Stimulated activated CD4-positive, alpha-beta T cell treated with anti-CD3 and anti-CD28 coated beads, Interleukin-15, amount 100 ng/mL, for 48 hours (primary cell): ENCODE measurements at places on chromosomes 6 and 20.

DNA sequence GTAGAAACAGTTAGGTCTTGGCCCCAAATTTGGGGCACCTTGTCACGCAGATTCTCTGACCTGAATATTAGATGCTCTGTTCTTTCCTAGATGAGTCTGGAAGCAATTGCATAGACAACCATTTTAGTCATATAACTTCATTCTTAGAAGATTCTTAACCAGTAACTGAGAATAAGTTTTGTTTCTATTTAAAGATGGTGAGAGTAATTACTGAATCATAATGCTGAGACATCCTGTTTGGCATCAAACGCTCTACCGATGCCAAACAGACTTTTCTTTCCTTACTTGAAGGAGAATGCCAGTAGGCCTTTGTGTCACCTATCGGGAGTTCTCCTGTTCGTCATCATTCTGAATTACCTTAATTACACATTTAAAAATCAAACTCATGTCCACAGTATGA, 131.6 kb upstream of the ID4 start:
- no peak for DNase-seq

GRCh38 chr20:58449681-58450221, 60.7 kb downstream of the VAPB start:
- DNase-seq: no peak

GRCh38 chr6:152273638-152274037, 363.5 kb downstream of the SYNE1 start:
- no peak for DNase-seq

DNA sequence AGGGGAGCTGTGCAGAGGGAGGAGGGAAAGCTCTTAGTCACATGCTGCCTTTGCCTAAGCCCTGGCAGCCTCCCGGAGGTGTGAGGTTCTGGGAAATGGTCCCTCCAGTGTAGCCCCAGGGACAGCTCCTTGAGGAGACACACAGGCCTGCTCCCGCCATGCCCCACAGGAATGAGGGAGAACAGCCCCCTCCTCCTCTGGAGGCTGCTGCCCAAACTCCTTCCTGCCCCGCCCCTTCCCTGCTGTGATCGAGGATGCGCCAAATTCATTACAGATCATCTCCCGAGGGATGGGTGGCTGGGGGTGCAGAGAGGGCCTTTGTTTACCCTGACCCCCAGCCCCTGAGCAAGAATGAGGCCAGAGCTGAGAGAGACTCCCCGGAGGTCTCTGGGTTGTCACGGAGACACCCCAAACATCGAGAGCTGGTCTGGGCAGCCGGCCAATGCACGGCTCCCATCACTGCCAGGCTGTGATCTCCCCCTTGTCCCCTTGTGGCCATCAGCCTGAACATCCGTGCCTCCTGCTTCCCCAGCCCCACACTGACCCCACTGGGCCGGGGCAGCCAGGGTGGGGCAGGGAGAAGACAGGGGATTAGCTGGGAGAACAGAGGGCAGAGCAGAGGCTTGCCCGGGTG, 8.4 kb downstream of the CYP21A2 start:
- no peak for DNase-seq

DNA sequence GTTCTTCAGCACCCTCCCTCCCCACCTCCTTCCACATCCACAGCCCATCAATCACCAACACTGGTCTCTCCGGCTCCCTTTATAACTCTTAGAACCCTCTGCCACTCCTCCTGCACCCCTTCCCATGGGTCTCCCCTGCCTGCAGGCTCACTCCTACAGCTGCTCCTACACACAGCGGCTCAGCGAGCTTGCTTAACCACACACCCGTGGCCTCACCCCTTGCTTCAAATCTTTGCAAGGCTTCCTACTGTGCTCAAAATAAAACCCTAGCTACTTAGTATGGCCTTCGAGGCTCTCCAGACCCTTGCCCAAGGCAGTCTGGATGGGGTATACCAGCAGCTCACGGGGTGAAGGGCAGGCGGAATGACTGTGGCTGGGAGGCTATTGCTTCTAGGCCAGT, 63.7 kb downstream of the JPH2 start:
- DNase-seq: no peak

GRCh38 chr6:43964659-43965570, 162.3 kb downstream of the MRPL14 start:
- DNase-seq: no peak

DNA sequence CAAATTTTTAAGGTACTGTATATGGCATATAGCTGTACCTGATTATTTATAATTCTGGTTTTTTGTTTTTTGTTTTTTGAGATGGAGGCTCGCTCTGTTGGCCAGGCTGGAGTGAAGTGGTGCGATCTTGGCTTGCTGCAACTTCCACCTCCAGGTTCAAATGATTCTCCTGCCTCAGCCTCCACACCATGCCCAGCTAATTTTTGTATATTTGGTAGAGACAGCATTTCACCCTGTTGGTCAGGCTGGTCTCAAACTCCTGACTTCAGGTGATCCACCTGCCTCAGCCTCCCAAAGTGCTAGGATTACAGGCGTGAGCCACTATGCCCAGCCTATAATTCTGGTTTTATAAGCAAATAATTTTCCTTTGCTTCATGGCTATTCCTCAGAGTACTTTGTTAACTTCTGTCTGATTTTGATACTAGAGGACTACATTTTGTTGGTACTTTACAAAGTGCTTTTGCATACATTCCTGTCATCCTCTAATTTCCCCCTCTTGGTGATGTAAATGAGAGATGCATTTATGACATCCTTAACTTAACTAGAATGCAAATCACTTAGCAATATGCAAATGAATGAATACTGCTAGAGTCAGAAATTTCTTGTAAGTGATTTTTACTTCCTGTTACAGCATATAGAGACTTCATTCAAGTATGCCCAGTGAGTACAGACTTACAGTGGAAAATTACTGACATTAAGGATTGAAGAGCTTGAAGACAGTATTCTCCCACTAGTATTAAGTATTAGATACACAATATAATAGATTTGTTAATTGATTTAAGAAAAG, 35.7 kb upstream of the ARID1B start:
- DNase-seq: no peak

DNA sequence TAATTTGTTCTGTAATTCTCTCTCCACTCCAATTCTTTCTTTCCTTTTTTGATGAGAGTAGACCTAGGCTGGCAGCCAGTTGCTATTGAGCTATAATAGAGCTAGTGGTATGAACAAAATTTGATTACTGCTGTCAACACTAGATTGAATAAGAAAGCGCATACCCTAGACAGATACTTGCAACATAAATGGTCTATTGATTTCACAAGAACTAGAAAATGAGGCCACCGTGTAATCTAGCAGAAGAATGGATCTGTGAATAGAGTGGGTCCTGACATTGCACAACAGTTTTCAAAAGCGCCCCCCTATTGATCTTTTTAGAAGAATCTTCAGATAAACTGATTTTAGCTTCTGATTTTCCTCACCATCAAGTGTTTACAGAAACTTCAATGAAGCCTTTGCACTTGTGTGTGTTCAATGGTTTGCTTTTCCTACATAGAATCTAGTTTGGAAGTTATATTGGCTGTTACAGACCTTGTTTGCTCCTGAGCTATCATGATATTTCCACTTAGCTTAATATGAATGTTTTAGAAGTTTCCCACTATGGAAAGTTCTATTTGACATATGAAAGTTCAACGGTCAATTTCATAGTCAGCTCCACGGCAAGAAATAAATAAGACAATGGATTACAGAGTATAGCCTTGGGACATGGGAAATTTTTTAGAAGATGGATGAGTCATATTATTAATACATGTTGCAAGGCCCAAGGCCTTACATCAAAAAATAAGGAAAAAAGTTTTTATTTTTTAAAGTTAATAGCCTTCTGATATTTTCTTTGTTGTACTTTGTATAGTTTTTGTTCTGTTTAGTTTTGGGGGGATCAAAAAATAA, 55.6 kb downstream of the UTRN start:
- DNase-seq: no peak

DNA sequence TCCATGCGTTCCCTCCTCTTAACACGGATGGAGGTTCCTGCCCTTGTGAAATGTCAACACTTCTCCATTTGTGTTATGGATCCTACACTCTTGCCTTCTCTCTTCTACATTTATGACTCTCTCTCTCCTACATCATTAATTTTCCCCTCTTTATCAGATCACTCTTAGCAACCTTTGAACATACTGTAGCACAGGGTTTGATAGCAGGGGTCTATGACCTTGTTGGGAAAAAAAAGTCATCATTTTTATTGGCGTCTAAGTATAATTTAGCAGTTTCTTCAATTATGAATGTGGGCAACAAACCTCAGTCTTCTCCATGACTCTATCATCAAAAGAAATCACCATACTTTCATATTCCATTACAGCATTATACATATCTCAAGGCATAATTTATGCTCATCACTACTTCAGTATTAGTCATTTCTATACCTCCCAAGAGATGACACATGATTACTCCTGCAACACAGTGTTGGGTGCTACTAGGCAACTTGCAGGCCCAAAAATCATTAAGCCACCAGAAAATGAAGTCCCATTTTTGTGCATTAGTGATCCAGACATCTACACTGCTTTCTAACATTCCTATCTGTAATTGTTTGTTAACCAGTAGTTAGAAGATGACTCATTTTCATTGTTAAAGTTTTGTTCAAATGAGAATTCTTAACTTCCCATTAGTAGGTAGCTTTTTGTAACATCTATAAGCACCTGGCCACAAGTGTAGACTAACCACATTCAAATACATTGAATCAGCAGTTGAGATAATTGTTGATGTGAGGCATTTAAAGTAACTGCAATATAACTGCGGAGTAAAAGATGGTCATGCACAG, 9.5 kb downstream of the CYP39A1 start:
- DNase-seq: no peak

- DNase-seq: peak; percentile 52
Observed at GRCh38 chr6:32244946-32245398, 21.1 kb upstream of the NOTCH4 start.

DNA sequence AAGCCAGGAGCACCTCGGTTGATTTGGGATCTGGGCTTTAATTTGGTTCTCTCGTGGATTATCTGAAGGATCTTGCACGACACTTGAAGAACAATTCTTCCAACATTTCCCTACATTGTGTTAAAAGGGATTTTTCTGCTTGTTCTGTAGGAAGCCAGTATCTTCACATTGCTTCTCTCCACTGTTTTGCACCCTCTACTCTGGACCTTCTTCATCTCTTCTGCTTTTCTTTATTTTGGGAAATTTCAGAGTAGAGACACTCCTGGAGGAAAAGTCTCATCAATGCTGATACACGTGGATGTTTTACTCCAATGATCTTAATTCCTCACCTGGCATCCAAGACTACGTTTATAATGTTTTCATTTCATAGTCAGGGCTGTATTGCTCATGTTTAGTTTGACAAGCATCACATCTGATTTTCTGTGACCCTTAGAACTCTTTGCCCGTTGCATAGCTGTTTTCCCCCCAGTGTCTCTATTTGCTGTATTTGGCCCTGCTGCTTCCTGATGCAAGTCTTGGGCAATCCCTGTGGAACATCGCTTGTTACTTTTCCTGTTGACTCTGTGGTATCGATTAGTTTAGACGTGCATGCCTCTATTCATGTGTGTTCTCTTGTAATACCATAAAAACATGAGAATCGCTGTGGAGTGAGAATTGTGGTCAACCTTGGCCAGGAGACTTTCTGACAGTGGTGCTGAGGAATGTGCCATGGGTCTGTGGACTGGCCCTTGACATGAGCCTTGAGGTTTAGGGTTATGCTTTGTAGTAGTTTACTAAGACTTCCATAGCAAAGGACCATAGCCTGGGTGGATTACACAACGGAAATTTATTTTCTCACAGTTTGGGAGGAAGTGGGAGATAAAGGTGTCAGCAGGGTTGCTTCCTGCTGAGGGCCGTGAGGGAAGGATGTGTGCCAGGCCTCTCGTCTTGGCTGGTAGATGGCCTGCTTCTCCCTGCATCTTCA, 12.5 kb downstream of the PLCB1 start:
- no peak for DNase-seq

DNA sequence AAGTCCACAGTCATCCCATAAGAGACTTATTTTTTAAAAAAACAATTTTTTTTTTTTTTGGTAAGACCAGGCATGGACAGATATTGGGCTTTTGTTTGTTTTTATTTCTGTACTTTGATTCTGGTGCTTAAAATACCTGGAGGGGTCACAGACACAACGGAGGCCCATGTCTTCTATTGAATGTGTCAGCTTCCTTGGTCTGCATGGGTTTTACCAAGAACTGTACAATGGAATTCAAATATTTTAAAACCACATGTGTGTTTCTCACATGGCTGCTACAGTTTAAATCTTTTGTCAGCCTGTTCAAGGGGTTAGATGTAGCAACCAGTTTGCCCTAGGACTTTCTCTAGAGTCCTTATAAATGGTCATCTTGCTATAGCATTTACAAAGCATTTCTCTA, 139.8 kb downstream of the SOX4 start:
- no peak for DNase-seq

DNA sequence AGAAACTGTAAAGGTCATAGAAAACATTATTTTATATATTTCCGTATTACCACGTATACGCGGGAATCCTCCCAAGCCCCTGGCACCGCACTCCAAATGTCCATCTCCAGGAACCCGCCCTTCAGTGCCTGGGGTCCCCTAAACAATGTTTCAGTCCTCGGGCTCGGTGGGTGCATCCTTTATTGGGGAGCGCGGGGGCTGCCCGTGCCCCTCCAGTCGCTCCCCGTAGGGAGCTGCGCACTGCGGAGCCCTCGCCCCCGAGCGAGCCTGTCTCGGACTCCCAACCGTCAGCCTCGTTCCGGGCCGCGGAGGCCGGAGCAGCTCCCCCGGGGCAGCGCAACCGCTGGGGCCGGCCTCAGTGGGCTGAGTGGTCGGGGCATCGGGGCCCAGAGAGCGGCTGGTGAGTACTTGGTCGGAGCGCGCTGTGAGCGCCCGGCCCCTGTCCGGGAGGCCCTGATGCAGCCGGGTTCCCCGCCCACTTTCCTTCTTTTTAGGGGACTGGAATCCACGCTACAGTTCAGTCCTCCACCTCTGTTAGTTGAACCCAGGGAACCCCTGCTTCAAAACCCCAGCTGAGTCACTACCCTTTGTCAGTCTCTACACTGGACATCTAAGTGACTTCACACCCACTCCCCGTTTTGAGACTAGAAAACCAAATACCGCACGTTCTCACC, at the start of gene DNAH8:
TSS of gene DNAH8 (plus strand) at position 296 of the 674 bp plus-strand sequence. CDS start 7,499 bp downstream, outside the sequence.
- DNase-seq: peak; percentile 3

GRCh38 chr20:38973645-38974044, 11.5 kb downstream of the DHX35 start:
- no peak for DNase-seq

DNA sequence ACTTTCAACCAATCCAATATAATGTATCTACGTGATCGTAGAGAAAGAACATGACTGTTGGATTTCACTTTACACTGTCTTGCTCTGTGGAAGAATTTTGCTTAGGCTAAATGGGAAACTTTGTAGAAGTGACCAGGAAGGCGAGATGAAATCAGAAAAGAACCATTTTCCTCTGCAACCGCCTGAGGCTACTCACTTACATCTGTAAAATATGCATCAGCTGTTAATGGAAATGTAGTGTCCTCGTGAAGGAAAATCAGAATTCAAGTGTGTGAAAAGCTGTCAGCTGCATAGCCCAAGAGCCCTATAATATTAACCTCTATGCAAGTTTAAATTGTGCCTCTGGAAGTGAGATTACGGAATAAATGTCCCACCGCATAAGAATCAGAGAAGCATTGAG, 277.9 kb downstream of the C6orf118 start:
- no peak for DNase-seq

DNA sequence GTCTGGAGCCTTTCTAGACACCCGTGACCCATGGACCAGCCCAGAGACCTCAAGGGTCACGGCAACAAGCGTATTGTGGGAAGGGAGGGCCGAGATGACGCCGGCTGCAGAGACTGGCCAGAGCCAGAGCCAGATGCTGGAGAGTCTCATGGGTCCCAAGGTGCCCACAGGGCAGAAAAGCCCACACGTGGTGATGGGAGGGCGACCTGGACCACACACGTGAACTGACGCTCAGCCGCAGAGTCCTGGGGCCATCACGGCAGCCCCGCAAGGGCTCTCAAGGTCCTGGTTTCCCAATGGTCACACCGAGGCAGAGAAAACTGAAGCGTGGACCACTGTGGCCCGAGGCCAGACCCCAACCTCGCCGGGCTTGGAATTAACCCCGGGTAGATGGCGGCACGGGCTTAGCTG, 92.6 kb downstream of the YTHDF1 start:
- no peak for DNase-seq
